ENCODE measurements at places on chromosomes 2 and 18. TPM values are rescaled to one million over a fixed set of nuclear protein-coding genes. Genes with fewer than 3 reads are reported as not detected.

- H3K36me3 ChIP-seq, result no peaks in the 10 kb centered on the region
- no peak overlapping the region for H3K4me3 ChIP-seq
- DNase-seq, result no peak
- no peaks in the 10 kb centered on the region for H3K4me1 ChIP-seq
- H3K27me3 ChIP-seq, result no peaks in the 10 kb centered on the region
Measured at GRCh38 chr18:7168408-7168807, 50.8 kb upstream of the LAMA1 start.

DNA sequence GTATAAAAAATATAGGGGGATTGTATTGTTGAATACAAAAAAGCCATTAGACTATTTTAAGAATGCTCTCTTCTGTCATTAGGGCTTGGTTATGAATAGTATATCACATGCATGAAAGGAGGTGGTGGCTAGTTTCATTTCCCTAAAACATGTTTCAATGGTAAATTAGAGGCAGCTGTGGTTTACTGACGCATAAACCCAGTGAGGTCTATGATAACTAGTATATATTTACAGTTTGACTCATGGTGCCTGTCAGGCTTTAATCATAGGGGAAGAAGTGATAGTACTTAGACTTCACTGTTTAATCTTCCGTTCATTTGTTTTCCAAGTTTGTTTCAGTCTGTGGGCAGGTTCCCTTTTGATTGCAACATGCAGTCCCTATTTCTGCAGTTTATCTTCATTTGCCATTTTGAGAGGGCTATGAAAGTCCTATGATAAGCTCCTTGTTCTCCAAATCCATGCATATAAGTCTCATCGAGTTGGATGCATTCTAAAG lies 55.1 kb upstream of the MAP4K3 start:
- peak overlapping the region; percentile 52 for H3K4me3 ChIP-seq
- H3K36me3 ChIP-seq, result no peaks in the 10 kb centered on the region
- DNase-seq, result no peak
- H3K27me3 ChIP-seq, result no peaks in the 10 kb centered on the region
- H3K27ac ChIP-seq, result peak overlapping the region; percentile 56
- no peaks in the 10 kb centered on the region for H3K4me1 ChIP-seq

DNA sequence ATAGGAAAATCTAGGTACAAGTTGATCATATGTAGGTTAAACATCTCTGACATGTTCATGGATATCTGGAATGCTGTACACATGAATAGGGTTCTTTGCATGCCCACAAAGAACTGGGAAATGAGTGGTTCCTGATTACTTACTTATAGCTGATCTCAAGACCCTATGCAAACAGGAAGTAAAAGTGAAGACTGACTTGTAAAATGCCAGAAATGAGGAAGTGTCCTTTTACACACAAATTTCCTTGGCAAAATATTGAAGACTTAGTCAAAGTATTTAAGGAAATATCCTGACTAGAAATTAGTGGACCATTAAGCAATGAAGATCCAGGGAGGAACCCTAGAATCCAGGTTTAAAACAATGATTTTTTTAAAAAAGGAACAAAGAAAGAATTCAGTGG lies 203.7 kb upstream of the DLGAP1 start:
- no peaks in the 10 kb centered on the region for H3K36me3 ChIP-seq
- no peaks in the 10 kb centered on the region for H3K27me3 ChIP-seq
- no peak for DNase-seq
- H3K4me1 ChIP-seq, result no peaks in the 10 kb centered on the region

GRCh38 chr2:27727257-27727656 lies 44.3 kb upstream of the MRPL33 start:
- H3K36me3 ChIP-seq, result no peaks in the 10 kb centered on the region
- no peak overlapping the region for H3K4me3 ChIP-seq
- H3K27me3 ChIP-seq, result no peaks in the 10 kb centered on the region
- no peak overlapping the region for H3K27ac ChIP-seq
- H3K4me1 ChIP-seq, result peaks cover 8% of the 10 kb centered on the region

DNA sequence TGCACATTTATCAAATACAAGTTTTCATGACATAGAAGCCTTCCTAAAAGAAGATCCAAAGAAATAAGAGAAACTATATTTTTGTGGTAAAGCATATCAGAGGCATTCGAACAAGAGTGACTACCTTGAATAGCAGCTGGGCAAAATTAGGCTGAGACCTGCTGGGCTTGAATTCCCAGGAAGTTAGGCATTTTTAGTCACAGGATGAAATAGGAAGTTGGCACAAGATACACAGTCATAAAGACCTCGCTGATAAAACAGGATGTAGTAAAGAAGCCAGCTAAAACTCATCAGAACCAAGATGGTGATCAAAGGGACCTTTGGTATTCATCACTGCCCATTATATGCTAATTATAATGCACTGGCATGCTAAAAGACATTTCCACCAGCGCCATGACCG lies 1302.3 kb upstream of the NRXN1 start:
- H3K36me3 ChIP-seq, result no peaks in the 10 kb centered on the region
- H3K27me3 ChIP-seq, result no peaks in the 10 kb centered on the region
- no peak overlapping the region for H3K4me3 ChIP-seq
- no peaks in the 10 kb centered on the region for H3K4me1 ChIP-seq

- no peak overlapping the region for H3K27ac ChIP-seq
- H3K36me3 ChIP-seq, result peaks cover 13% of the 10 kb centered on the region
- no peak overlapping the region for H3K4me3 ChIP-seq
- H3K4me1 ChIP-seq, result no peaks in the 10 kb centered on the region
- DNase-seq, result no peak
Measured at GRCh38 chr2:74740741-74741431, 86.8 kb downstream of the SEMA4F start.

DNA sequence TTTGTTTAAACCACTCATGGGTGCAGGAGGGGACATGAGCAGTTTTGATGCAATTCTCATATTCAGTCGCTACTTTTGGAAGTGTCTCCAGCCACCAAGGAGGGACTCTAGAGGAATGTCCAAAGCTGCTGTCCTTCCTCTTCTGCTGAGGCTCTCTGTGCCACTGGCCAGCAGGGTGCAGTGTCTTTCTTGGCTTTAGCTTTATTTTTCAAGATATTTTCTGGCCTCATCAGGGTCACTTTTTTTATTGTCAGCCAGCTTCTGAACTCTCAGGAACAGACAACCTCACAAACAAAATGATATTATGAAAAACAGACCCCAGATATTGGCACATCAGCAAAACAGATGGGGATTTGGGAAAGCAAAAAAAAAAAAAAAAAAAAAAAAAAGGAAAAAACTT lies 289.3 kb upstream of the ZSWIM2 start:
- no peaks in the 10 kb centered on the region for H3K4me1 ChIP-seq
- no peaks in the 10 kb centered on the region for H3K36me3 ChIP-seq
- H3K4me3 ChIP-seq, result no peak overlapping the region
- no peak overlapping the region for H3K27ac ChIP-seq
- DNase-seq, result no peak

- no peaks in the 10 kb centered on the region for H3K36me3 ChIP-seq
- no peak overlapping the region for H3K4me3 ChIP-seq
- no peak overlapping the region for H3K27ac ChIP-seq
Measured at GRCh38 chr2:154850532-154850931, 152.0 kb downstream of the KCNJ3 start.

- peaks cover 24% of the 10 kb centered on the region for H3K4me1 ChIP-seq
- DNase-seq, result no peak
- peak overlapping the region; percentile 88 for H3K27ac ChIP-seq
- H3K4me3 ChIP-seq, result no peak overlapping the region
- H3K36me3 ChIP-seq, result peaks cover 7% of the 10 kb centered on the region
Measured at GRCh38 chr2:216015722-216016464, 2.5 kb upstream of the MREG start.

- H3K36me3 ChIP-seq, result no peaks in the 10 kb centered on the region
- H3K27ac ChIP-seq, result no peak overlapping the region
- no peak for DNase-seq
- no peaks in the 10 kb centered on the region for H3K4me1 ChIP-seq
Measured at GRCh38 chr2:67186871-67187270, 210.3 kb upstream of the ETAA1 start.

DNA sequence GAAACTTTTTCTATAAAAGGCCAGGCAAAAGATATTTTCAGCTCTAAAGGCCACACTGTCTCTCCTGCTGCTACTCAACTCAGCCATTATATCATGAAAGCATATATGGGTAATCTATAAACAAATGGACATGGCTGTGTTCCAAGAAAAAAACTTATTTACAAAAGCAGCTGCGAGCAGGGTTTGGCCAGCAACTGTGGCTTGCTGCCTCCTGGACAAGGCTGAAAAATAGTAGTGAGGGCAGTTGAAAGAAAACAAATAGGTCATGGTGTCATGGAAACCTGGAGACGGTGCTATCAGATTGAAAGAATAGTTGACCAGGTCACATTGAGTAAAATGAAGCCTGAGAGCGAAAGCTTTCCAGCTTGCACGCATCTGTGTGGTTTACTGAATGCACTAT lies 89.2 kb upstream of the LRATD1 start:
- H3K4me1 ChIP-seq, result no peaks in the 10 kb centered on the region
- no peak for DNase-seq
- H3K27me3 ChIP-seq, result no peaks in the 10 kb centered on the region

The C1QL2 gene
- not detected for total RNA-seq

The PPP4R1 gene
- 34.4 TPM for total RNA-seq

The POTEI gene
- not detected for total RNA-seq

The CLEC4F gene
- not detected for total RNA-seq

The TMEM182 gene
- 6.3 TPM for total RNA-seq

The DNAJC27 gene
- total RNA-seq, result 11.3 TPM

The MOGAT1 gene
- not detected for total RNA-seq

The GRB14 gene
- total RNA-seq, result not detected

The ACTG2 gene
- not detected for total RNA-seq

Data from naive thymus-derived CD8-positive, alpha-beta T cell (primary cell).